ENCODE measurements at places on chromosomes 1 and 21.

- peaks cover 55% of the 10 kb centered on the region for H3K4me1 ChIP-seq
- DNase-seq: no peak
- H3K36me3 ChIP-seq: peaks cover 8% of the 10 kb centered on the region
- peak overlapping the region; percentile 89 for H3K4me3 ChIP-seq
- no peaks in the 10 kb centered on the region for H3K27me3 ChIP-seq
- H3K27ac ChIP-seq: peak overlapping the region; percentile 99
Measured at GRCh38 chr21:35027563-35028450, 21.3 kb downstream of the RUNX1 start.

- H3K4me3 ChIP-seq: no peak overlapping the region
- no peaks in the 10 kb centered on the region for H3K36me3 ChIP-seq
- DNase-seq: no peak
- H3K27ac ChIP-seq: no peak overlapping the region
- peaks cover 12% of the 10 kb centered on the region for H3K27me3 ChIP-seq
Measured at GRCh38 chr1:233448109-233448689, 120.7 kb downstream of the MAP3K21 start.

- H3K27ac ChIP-seq: peak overlapping the region; percentile 97
- H3K36me3 ChIP-seq: peaks cover 28% of the 10 kb centered on the region
- H3K4me1 ChIP-seq: peaks cover 33% of the 10 kb centered on the region
- H3K4me3 ChIP-seq: peak overlapping the region; percentile 94
- H3K27me3 ChIP-seq: no peaks in the 10 kb centered on the region
- DNase-seq: no peak
Measured at GRCh38 chr1:42680921-42681683, 1.1 kb upstream of the YBX1 start.

DNA sequence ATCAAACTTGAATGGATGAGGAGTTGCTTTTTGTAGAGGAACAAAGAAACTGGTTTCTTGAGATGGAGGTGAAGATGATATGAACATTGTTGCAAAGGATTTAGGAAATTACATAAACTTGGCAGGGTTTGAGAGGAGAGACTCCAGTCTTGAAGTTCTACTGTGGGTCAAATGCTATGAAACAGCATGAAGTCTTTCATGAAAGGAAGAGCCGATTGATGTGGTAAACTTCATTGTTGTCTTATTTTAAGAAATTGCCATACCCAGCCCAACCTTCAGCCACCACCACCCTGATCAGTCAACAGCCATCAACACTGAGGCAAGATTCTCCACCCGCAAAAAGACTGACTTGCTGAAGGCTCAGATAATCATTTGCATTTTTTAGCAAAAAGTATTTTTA, 52.2 kb downstream of the SIPA1L2 start:
- peaks cover 3% of the 10 kb centered on the region for H3K27me3 ChIP-seq
- peaks cover 19% of the 10 kb centered on the region for H3K4me1 ChIP-seq
- no peak overlapping the region for H3K4me3 ChIP-seq
- DNase-seq: no peak

- H3K4me3 ChIP-seq: no peak overlapping the region
- no peaks in the 10 kb centered on the region for H3K36me3 ChIP-seq
- H3K27me3 ChIP-seq: peaks cover 4% of the 10 kb centered on the region
- H3K27ac ChIP-seq: no peak overlapping the region
Measured at GRCh38 chr1:232766241-232766890, 38.9 kb upstream of the MAP10 start.

- no peak overlapping the region for H3K27ac ChIP-seq
- no peaks in the 10 kb centered on the region for H3K27me3 ChIP-seq
- no peaks in the 10 kb centered on the region for H3K36me3 ChIP-seq
- no peak overlapping the region for H3K4me3 ChIP-seq
Measured at GRCh38 chr1:68201546-68202238, 30.6 kb downstream of the WLS start.

- H3K4me3 ChIP-seq: no peak overlapping the region
- no peak for DNase-seq
- H3K27ac ChIP-seq: no peak overlapping the region
- H3K4me1 ChIP-seq: no peaks in the 10 kb centered on the region
- H3K36me3 ChIP-seq: peaks cover 24% of the 10 kb centered on the region
Measured at GRCh38 chr1:160328184-160328583, 14.9 kb downstream of the COPA start.

GRCh38 chr1:204410688-204411450, 748 bp downstream of the PPP1R15B start:
- peaks cover 40% of the 10 kb centered on the region for H3K36me3 ChIP-seq
- peak overlapping the region; percentile 99 for H3K27ac ChIP-seq
- H3K4me1 ChIP-seq: peaks cover 10% of the 10 kb centered on the region
- DNase-seq: peak; percentile 55
- peak overlapping the region; percentile 96 for H3K4me3 ChIP-seq
- H3K27me3 ChIP-seq: no peaks in the 10 kb centered on the region

GRCh38 chr1:247529771-247530355, 6.4 kb downstream of the OR2C3 start:
- H3K27me3 ChIP-seq: peaks cover 15% of the 10 kb centered on the region
- no peaks in the 10 kb centered on the region for H3K4me1 ChIP-seq
- DNase-seq: no peak
- H3K27ac ChIP-seq: no peak overlapping the region
- no peaks in the 10 kb centered on the region for H3K36me3 ChIP-seq
